Activated naive CD4-positive, alpha-beta T cell (primary cell): ENCODE measurements at places on chromosomes 12 and 14.

- no peak for DNase-seq
These were observed 693.0 kb downstream of the LRFN5 start for GRCh38 chr14:42299692-42300091.

- no peak for DNase-seq
These were observed 40.7 kb downstream of the TMTC1 start for GRCh38 chr12:29743077-29743476.

GRCh38 chr14:65062096-65063075 lies 39.9 kb downstream of the MAX start:
- no peak for DNase-seq

GRCh38 chr14:46988312-46988711 lies 336.7 kb upstream of the RPL10L start:
- DNase-seq = no peak

- no peak for DNase-seq
These were observed 37.3 kb upstream of the EML1 start for GRCh38 chr14:99755629-99756603.

GRCh38 chr12:127411166-127411915 lies 855.6 kb upstream of the TMEM132C start:
- no peak for DNase-seq

DNA sequence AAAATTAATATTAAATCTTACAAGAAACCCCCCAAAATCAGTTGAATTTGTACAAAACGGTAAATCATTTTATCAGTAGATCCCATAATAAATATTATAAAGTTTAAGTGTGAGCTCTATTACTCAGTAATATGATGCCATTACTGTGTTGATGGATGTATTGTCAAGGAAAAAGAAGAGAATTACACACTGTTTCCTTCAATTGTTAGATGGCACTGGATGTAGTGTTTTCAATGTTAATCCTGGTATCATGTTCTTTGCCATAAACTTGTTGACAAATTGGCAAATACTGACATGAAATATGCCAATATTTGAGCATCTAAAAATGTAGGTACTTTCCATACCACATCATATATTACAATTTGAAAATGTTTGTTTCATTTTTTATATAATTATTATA lies 101.6 kb downstream of the NTS start:
- no peak for DNase-seq

DNA sequence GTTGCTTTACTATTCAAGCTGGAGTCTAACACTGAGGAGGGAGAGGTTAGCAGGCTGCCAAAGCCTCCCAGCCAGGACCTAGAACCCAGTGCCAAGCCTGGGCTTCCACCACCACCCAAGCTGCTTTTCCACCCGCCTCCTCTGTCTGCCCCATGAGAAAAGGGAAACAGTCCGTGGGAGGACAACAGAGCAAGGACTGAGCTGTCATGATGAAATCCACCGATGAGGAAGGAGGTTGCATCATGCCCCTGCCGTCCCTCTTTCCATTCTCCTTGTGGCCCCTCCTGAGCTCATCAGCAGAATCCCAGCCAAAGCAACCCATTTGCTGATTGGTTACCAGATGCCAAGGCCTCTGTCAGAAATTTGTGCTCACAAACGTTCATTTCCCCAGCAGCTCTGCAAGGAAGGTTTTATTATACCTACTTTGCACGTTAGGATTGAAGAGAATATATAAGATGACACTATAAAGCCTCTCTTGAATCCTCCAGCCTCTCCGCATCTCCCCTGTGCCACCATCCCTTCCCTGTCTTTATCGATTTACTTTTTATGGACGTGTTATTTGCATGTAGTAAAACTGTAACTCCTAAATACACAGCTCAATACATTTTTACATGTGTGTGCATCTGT lies 6.3 kb upstream of the SERPINA1 start:
- no peak for DNase-seq

DNA sequence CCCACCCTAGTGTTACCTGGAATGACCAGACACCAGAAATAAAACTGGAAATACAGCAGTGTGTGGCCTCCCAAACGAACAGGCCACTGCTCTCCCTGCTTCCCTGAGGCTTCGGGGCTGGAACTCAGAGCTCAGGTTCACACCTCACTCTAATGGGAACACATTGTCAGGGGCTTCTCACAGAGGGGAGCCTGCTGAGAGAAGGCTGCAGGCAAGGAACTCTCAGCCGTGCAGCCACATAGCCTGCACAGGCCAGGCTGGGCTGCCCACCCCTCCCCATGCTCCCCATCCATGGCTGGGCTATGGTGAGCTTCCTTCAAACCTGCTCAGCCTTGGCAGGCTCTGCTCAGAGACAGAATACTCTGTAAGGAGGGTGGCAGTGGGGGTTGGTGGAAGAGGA lies 302.5 kb downstream of the EMP1 start:
- DNase-seq = no peak

- DNase-seq = no peak
These were observed 19.4 kb upstream of the CNTN1 start for GRCh38 chr12:40672741-40673271.

DNA sequence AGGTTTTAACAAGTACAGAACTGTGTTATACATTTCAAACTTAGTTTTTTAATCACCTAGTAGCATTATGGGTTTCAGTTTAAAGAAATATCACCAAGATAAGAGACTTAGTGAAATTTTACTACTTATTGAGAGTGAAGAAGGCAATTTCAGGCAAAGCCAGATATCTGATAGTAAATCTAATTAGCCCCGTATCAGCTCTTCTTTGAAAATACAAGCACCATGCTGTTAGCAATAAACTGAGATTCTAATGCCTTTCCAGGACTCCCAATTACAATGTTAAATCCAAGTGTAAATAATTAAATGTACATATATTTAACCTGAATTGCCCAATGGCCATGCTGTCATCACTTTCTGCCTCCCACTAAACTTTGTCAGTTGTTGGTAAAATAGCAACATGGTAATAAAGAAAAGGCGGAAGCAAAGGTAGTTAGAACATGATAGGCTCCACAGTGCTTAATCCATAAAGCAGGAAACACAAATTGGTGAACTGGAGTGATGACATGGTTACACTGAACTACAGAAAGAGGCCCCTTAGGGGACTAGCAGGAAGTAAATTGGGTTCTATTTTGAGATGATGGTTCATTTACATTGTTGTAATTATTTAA lies 646.1 kb downstream of the C12orf50 start:
- no peak for DNase-seq

GRCh38 chr12:122076743-122077495 lies 1.6 kb upstream of the MLXIP start:
- DNase-seq = no peak

DNA sequence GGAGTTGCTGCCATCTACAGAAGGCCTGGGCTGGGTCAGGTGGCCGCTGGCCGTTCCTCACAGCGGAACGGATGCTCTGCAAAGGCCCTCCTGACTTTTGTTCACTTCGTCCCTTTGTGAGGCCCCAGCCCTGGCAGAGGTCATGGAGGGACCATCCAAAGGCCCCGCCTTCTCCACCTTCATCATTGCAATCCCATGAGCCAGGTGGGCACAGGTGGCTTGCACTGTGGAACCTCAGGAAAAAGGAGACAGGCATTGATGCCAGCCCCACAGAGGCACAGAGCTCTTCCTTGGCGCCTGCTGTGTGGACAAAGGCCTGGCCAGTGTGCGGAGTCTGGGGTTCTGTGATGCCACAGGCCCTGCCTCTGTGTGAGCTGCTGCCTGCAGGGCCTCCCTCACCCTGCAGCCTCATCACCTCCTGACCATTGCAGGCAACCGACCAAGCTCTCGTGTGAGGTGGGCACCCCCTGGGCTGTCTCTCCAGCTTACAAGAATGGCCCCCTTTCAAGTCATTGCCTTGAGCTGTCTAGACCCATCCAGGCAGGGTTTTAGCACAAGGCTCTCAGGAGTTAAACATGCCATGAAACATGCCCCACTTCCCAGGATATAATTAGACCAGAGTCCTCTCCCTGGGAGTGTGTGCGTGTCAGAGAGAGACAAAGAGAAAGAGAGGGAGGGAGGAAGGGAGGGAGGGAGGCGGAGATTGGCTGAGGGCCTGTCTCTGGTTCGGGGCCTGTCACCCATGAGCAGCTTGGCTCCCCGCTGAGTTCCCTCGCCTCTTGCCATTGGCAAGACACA lies 19.3 kb downstream of the NFKBIA start:
- DNase-seq = no peak

- DNase-seq = no peak
These were observed 134.2 kb downstream of the KCNK10 start for GRCh38 chr14:88188745-88189416.

DNA sequence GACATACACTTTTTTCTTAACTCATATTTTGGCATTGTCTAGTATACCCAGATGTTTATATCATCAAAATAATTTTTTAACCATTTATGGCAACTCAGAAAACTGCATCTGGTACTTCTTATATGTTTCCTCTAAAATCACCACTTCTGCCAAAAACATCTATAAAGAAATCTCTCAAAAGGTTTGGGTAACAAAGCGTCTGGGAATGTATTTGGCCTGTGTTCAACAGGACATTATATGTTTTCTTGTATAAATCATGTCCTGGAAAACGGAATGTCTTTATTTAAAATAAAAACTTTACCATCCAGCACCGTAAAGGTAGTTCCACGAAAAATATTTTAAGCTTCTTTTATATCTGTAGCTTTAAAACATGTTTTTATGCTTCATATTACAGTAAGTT lies 36.1 kb upstream of the FBLN5 start:
- DNase-seq = no peak

GRCh38 chr12:121812320-121812871 lies 8.6 kb downstream of the SETD1B start:
- DNase-seq = no peak

DNA sequence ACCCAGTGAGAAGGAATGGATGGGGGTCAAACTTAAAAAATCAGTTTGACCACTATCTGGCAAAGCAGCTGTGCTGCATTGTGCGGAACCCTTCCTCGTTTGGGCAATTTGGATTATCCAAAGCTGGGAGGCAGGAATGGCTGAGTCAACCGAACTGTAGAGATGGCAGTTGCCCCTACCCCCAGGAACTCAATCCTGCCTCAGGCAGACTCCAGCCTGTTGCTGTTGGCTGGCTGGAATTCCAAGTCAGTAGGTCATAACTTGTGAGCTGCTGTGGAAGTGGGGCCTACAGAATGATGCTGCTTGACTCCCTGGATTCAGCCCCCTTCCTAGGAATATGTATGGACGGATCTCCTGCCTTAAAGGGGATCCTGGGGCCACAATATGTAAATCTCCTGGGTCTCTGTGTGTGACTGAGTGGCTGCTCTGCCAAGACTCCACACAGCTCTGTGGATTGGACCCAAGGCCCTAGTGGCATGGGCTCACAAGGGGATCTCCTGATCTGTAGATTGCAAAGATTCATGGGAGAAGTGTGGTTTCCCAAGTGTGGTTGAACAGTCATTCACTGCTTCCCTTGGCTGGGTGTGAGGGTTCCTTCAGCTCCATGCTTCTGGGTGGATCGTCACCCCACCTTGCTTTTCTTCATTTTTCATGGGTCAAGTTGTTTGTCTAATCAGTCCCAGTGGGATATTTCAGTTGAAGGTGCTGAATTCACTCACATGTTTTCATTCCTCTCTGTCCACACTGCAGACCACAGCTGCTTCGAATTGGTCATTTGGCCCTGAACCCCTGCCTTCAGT lies 19.2 kb downstream of the LUM start:
- no peak for DNase-seq

GRCh38 chr12:101939856-101940265 lies 62.5 kb downstream of the DRAM1 start:
- DNase-seq = no peak

DNA sequence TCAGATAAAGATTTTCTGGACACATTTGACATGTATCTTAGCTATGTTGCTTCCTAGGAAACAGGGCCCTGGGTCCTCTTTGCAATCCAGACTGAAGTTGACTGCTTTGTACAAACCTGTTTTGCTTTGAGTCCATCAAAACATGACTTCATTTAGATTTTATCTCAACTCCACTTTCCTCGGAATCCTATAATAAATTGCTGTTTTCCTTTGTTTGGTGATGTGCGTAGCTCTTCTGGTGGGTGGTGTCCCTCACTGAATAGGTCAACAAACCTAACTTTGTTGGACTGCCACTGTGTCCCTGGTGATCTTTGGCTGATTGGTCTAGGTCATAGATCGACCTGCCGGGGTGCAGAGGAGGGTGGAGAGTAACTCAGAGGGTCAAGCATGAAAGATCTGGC lies 735 bp upstream of the P2RX7 start:
- DNase-seq = no peak

DNA sequence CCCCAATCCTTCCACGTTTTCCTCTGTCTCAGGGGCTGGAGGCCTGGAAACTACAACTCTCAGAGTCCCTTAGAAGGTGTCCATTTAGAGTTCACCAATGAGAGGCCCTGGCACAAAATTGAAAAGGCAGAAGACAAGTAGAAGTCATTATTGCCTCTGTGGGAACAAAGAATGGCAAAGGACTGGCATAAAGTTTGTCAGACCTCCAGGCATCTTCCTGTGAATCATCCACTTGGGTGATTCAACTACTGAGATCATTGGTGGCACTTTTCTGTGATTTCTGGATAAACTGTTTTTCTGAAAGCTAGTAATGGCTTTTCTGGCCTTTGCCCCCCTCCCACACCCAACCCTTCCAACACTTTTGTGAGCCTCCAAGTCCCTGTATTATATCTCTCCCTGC lies 42.6 kb upstream of the C12orf42 start:
- DNase-seq = no peak

GRCh38 chr12:113083863-113084435 lies 27.4 kb downstream of the DTX1 start:
- no peak for DNase-seq

DNA sequence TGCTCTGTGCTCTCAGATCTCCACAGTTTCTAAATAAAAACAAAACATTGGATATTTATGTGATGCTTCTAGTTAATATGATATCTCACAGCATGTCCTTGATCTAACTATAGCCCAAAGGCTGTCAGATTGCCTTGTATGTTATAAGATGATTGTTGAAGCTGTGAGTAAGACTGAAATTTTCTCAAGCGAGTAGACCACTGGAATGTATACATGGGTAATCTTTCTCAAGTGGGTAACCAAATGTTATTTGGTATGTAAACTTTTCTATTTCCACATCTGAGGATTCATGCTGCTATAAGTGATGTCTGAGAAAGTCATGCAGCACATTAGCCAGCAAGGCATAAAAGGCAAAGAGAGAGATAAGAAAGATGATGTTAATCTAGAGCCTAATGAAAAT lies 886.7 kb downstream of the NRXN3 start:
- DNase-seq = no peak

DNA sequence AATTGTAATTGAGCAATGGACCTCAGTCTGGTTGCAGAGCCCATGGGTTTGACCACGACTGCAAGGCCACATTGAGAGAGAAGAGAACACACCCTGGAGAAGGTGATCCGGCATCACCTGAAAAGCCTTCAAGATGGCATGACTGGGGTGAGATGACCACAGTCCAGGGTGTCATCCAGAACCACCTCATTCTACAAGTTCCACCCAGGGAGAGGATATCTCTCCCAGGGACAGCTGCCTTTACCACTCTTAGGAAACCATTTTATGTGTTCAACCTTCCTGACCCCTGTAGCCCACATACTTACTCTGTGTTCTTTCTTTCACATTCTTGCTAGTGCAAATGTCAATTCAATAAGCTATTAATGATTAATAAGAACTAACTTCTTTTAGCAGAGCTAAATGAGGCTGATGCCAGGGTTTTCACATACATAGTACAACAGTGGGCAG lies 43.4 kb upstream of the CPM start:
- no peak for DNase-seq
